Occipital lobe (tissue), 3 donors: ENCODE measurements at places on chromosomes 7 and 10. TPM values are rescaled to one million over a fixed set of nuclear protein-coding genes. Genes with fewer than 3 reads are reported as not detected.

ZNF727 gene
- total RNA-seq, result 0.47 TPM

TUBAL3 gene
- not detected for total RNA-seq

MKX gene
- total RNA-seq, result 0.94 TPM

OR2A42 gene
- not detected for total RNA-seq

UPF2 gene
- total RNA-seq, result 21.4 TPM

OR2A14 gene
- not detected for total RNA-seq

DNA sequence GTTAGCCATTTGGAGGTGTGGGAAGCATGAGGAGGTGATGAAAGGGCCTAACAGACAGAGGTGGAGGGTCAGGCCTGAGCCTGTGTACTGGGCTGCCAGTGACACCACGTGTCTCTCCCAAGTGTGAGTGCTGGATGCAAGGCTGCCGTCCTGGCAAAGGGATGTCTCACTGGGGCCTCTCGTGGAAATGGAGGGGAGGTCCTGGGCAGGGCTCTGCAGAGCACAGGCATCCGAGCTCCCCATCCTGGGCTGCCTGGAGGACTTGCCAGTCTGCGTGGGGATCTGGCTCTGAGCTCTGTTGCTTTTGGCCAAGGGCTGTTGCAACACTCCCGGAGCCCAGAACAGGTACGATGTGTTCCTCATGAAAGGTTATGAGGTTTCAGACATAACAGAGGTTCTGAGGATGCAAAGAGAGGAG lies 77.3 kb downstream of the GRK5 start:
- DNase-seq, result no peak

GRCh38 chr10:48608279-48608681 lies 3.4 kb upstream of the ARHGAP22 start:
- no peak for DNase-seq

DNA sequence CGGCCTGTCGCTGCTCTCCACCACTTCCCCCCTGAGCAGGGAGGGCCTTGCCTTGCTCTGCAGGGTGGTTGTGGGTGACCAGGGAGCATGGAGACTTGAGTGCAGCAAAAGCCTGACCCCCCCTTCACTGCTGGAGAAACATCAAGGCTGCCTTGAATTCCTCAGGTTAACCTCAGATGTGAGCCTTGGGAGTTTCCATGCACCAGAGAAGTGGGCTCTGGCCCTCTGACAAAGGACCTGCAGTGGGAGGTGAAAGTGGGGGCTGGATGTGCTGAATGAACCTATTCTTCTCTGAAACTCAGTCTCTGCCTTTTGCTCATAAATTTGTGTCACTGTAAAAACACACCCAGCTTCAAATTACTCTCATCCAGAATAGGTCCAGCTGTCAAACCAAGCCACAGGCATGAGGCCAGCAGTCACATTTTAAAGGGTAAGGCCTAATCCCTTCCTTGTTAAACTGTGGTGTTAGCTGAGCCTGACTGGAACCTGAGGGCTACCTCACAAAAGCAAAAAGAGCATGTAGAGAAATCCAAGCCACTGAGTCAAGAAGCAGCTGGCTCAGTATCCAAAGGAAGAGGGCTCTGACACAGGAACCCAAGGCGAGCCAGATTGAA lies 356.8 kb downstream of the CCSER2 start:
- no peak for DNase-seq

- no peak for DNase-seq
Observed at GRCh38 chr7:107528461-107528860, 35.3 kb downstream of the COG5 start.

- DNase-seq, result no peak
Observed at GRCh38 chr10:76150139-76150875, 718.9 kb downstream of the LRMDA start.

GRCh38 chr10:70232155-70232858 lies 922 bp downstream of the PPA1 start:
- no peak for DNase-seq

DNA sequence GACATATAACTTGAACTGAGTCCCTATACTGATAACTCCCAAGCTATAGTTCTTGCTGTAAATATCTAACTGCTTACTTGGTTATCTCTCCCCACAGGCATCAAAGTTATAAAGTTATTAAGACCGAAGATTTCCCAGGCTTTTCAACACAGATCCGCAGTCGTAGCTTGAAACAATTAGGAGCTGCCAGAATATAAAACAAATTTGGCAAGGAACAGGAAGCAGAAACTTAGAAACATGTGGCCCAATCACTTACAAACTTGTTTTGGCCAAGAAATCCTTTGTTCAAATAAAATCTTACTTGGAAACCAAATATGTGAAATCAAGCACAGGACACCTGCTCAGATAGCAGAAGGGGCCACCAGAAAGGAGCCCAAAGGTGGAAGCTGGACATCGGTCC lies 9.0 kb downstream of the SLC16A12 start:
- no peak for DNase-seq

DNA sequence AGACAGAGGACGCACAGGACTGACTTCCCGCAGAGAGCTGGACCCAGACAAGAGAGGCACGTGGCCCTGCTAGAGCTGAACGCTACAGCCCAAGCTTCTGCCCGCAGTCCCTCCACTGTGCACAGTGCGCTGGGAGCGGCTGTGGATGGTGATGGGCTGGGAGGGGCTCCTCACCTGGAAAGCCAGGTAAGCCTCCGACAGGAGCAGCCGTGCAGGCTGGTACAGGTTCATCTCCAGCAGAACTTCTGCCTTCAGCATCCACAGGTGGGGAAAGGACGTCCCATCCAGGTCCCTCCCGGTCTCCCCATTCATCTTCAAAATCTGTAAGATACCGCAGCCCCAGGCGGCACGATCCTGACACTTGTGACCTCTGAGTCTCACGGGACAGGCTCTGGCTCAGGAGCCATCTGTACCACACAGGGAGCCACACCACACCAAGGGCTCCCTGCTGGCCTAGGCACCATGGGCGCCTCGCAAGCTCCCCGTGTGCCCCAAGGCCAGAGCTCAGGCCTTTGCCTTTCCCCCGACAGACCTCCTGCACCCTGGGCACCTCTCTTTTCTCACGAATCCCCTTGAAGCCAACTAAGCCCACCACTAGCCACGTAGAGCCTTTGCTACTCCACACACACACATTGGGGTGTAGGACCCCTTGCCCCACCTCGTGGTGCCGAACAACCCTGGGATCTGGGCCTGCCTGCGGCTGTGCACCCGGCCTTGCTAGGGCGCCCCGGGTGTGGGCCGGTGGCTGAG lies 76.3 kb downstream of the CFAP46 start:
- DNase-seq, result no peak
